ENCODE measurements at places on chromosomes 6 and 20. TPM values are rescaled to one million over a fixed set of nuclear protein-coding genes. Genes with fewer than 3 reads are reported as not detected.

ALDH8A1 gene
- 0.29 TPM for total RNA-seq

WFDC10B gene
- total RNA-seq, result not detected

FLOT1 gene
- 114 TPM for total RNA-seq

MAPK13 gene
- total RNA-seq, result 4.3 TPM

OR2B6 gene
- not detected for total RNA-seq

OPRL1 gene
- total RNA-seq, result 0.59 TPM

LKAAEAR1 gene
- total RNA-seq, result not detected

KIAA1755 gene
- total RNA-seq, result 2.7 TPM

BPIFB4 gene
- not detected for total RNA-seq

DPPA5 gene
- total RNA-seq, result not detected

ZC2HC1B gene
- not detected for total RNA-seq

WFDC6 gene
- total RNA-seq, result not detected

CLPSL2 gene
- not detected for total RNA-seq

SNAP25 gene
- total RNA-seq, result 1.8 TPM

TRIM10 gene
- total RNA-seq, result not detected

DCDC2 gene
- total RNA-seq, result under 0.01 TPM

PDE10A gene
- 3.3 TPM for total RNA-seq

RIMS1 gene
- total RNA-seq, result 8.3 TPM

RAET1G gene
- total RNA-seq, result 1.5 TPM

UNC93A gene
- total RNA-seq, result not detected

CLDN20 gene
- total RNA-seq, result not detected

SYNDIG1 gene
- total RNA-seq, result 3.2 TPM

SAMD3 gene
- total RNA-seq, result 3.5 TPM

IP6K3 gene
- under 0.01 TPM for total RNA-seq

Data from osteoblast (primary cell).